NCI-H446 treated with DMSO at 0.1 percent for 48 hours (cell line): ENCODE measurements at places on chromosomes 2 and 18.

- no peak for DNase-seq
Measured at GRCh38 chr2:195363496-195363895, 293.5 kb upstream of the SLC39A10 start.

GRCh38 chr18:13270279-13270855, 51.8 kb downstream of the LDLRAD4 start:
- no peak for DNase-seq

DNA sequence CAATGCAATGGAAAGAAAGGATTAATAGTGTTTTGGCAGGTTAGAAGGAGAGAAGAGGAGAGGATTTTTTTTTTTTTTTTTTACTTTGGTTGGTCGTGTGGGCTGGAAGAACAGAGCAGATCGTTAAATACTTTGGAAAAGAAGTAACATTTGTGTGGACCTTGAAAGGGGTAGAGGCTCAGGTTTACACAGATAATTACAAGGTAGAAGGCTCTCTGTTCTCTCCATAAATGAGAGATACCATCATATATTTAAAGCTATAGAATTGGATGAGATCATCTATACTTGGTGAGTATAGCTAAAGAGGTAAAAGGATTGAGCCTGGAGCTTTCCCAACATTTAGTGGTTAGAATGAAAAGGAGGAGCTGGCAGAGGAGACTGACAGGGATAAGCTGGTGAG, 49.0 kb downstream of the SMCHD1 start:
- no peak for DNase-seq

DNA sequence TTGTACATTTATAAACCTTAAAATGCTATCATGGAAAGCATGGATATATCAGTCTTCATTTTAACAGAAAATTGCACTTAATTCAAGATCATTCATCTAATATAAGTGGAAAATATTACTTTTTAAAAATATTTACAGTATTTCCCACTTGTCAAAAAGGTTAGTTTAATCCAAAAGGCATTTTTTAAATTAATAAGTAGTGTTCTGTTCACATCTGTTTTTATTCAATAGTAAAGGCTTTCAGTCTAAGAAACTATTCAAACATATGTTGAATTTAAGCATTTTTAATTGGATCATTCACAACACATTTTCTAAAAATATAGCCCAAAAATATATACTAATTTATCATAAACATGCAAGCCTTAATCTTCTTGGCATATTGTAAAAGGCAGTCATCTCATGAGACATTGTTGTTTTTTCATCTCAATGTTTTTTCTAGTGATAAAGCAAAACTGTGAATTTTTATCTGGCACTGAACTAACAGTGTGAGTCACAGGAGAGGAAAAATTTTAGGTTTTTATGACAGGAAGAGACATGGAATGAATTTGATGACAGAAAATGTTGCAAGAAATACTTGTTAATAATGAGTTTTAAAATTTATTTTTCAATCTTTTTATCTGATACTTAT, 1642.5 kb upstream of the TMEFF2 start:
- DNase-seq = no peak

GRCh38 chr2:102484310-102485061, 11.5 kb downstream of the SLC9A4 start:
- DNase-seq = no peak

DNA sequence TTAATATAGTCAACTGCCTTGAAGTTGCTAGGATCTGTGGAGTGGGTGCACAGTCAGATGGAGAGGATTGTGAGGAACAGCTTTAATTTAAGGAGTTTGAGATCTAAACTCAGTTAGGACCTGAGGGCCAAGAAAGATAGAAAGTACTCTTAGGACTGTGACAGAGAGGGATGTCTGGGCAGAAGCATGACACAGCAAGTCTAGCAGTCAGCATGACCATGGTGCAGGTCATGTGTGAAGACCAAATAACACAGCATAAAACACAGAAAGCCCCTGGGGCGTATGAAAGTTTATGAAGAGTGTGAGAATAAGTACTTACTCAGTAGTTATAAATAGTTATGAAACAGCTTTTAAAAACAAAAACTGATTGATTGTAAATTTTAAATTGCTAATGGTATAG, 107.2 kb downstream of the GALNT1 start:
- DNase-seq = no peak

DNA sequence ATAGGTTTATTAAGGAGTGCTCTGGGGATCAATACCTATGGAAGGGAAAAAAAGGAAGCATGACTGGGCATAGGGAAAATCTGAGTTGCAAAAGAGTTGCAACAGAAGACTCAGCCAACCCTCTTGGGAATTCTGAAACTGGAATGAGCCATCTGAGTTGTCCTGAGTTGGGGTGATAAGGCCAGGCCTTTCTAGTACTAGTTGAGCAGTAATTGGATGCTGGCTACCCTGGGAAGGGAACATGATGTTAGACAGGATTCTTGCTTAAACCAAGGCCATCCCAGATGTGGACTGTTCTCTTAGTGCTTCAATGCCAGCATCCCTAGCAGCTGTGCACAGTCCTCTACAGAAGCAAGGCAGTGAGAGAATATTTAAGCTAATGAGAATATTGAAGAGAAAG, 348.8 kb upstream of the GULP1 start:
- no peak for DNase-seq

DNA sequence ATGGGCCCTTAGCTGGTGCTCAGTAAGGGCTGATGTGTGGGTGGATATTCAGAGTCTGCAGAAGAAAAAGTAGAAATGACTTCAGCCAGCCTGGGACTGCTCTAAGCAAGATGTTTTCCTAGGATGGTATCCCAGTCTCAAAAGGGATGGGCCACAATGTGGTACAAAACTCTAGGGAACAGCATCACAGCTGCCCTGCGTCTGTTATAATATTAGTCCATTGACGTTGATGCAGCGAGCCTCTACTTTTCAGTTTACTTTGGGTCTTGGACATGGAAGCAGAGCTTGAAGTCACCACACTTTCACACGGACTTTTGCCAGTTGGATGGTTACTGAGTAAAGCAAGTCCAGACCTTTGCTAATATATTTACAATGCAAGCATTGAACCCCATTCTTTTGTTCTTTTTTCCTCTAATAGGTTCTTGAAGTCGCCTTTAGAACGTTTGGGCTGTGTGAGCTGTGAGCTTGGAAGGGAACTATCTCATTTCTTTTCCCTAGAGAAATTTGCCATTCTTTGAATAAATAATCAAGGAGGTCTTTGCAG, 105.7 kb downstream of the RDH14 start:
- DNase-seq = no peak
